Type B pancreatic cell (in vitro differentiated cells): ENCODE measurements at places on chromosomes 12 and 14. TPM values are rescaled to one million over a fixed set of nuclear protein-coding genes. Genes with fewer than 3 reads are reported as not detected.

The DNAAF2 gene
- 14.8 and 16.5 TPM in 2 replicates for total RNA-seq

The FOXN4 gene
- total RNA-seq: 2.0 and 2.6 TPM in 2 replicates

GRCh38 chr12:50936821-50937530 is 15.4 kb upstream of the HIGD1C start:
- no peak for DNase-seq
- H3K27ac ChIP-seq: peak overlapping the region; percentile 30
- H3K4me1 ChIP-seq: peaks cover 29% of the 10 kb centered on the region
- H3K4me3 ChIP-seq: no peak overlapping the region
- peaks cover 6% of the 10 kb centered on the region for H3K36me3 ChIP-seq

- H3K27ac ChIP-seq: no peak overlapping the region
- H3K4me1 ChIP-seq: no peaks in the 10 kb centered on the region
Measured at GRCh38 chr12:29552324-29552927, 54.9 kb upstream of the OVCH1 start.

DNA sequence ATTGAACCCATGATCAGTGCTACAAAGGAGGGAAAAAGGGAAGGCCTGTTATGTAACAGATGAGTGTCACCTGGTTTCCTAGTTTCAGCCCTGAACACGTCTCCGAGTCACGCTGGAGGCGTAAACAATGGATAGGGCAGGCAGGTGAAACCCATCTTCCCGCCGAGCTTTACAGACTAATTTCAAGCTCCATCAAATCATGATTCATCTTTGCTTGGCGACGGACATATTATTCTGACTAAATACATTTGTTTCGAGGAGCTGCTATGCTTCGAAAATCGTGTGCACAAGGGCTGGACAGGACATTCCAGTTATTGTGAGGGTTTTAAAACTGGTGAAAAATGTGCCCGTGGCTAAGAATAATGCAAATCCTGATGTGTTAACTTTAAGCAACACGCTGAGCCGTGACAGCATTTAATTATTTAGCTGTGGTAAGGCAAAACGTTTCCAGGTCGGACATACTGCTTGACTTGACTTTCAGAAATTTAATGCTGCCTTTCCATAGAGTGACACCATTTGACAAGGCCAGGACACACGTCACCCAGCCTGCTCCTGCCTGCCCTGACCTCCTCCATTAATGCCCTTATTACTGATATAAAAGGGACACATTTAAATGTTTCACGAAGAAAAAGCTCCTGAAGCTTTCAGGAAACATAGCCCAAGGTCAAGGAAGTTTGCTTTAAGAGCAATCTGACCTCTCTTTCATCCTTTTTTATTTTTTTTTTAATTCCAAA is 1203.5 kb upstream of the TMEM132C start:
- no peak overlapping the region for H3K4me3 ChIP-seq
- no peak overlapping the region for H3K27ac ChIP-seq
- no peaks in the 10 kb centered on the region for H3K36me3 ChIP-seq
- H3K27me3 ChIP-seq: peaks cover 29% of the 10 kb centered on the region
- peaks cover 7% of the 10 kb centered on the region for H3K4me1 ChIP-seq

DNA sequence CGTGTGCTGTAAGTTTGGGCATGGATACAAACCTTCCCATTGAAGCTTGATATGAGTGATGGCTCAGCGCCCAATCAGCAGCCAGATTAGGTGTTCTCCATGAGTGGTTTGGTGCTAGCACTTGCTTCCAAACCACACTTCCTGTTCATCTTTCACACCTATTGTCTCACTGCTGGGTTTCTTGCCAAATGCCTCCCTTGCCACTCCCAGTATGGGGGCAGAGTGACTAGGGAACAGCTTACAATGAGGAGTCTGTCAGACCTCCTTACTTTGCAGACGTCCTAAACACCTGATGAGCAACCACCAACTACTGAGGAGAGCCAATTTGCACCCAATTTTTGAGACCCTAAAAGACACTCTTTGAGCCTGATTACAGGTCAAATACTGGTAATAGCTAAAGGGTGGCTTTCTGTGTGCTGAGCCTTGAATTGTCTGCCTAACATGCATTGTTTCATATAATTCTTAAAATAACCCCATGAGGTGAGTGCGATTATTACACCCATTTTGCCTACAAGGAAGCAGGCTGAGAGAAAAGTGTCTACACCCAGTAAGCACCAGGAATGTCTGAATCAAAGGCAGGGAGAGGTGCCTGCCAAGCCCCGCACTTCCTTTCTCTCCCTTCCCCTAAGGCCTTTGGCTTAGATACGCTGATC is 48.4 kb upstream of the FOS start:
- no peaks in the 10 kb centered on the region for H3K27me3 ChIP-seq
- no peak for DNase-seq
- no peak overlapping the region for H3K4me3 ChIP-seq
- peaks cover 12% of the 10 kb centered on the region for H3K4me1 ChIP-seq
- peak overlapping the region; percentile 95 for H3K27ac ChIP-seq
- no peaks in the 10 kb centered on the region for H3K36me3 ChIP-seq

- no peak overlapping the region for H3K27ac ChIP-seq
- peaks cover 11% of the 10 kb centered on the region for H3K27me3 ChIP-seq
- no peaks in the 10 kb centered on the region for H3K36me3 ChIP-seq
- no peak overlapping the region for H3K4me3 ChIP-seq
- H3K4me1 ChIP-seq: peaks cover 22% of the 10 kb centered on the region
Measured at GRCh38 chr12:97274386-97274785, 188.2 kb upstream of the RMST start.

DNA sequence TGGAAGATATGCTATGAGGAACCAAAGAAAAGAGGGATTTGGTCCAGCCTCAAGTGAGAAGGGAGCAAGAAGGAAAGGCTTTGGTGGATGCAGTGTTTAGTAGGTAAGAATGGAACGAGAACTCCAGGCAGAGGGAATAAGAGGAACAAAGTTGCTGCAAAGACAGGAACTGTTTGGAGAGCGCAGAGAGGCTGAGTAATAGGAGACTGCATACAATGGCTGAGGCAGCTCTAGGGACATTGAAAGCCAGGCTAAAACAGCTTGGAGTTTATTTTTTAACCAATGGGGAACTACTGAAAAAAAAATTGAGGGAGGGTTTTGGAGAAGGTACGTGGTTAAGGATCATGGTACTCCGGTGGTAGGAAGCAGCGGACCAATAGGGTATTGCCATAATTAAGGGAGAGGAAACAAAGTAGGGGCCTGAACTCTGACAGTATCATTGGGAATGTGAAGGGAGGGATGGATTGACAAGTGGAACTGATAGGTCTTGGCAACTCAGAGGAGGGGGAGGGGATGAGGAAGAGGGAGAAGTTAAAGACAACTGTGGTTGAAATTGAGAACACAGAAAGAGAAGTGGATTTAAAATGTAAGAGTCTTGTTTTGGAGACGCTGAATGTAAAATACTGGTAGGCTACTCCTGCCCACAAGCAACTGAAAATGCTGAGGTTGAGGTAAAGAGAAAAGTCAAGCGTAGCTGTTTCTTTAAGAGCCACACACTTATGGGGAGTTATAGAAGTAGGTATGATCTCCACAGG is 4.8 kb downstream of the ASCL4 start:
- no peaks in the 10 kb centered on the region for H3K4me1 ChIP-seq
- no peak overlapping the region for H3K4me3 ChIP-seq
- no peak for DNase-seq

The MGP gene
- 5.4 and 41.1 TPM in 2 replicates for total RNA-seq

The PLEKHG7 gene
- 0.17 TPM in 1 of 2 replicates, not detected in the other for total RNA-seq
